ENCODE measurements at places on chromosomes 7 and 10.

DNA sequence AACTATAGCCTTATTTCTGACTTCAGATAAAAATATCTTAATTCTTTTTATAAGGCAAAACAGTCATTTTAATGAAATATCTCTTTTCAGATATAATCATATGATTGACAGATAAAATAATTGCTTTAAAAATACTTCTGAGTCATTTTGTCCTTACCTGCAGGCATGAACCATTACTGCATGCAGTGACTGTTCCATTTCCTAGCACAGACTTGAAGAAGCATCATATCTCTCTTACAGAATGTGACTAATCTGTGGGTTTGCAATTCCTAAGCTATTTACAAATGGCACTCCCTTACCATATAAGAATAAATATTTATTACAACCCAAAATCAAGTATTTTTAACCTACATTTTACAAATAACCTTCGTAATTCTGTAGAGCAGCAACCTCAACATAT is 120.7 kb downstream of the SRPK2 start:
- DNase-seq, result no peak

DNA sequence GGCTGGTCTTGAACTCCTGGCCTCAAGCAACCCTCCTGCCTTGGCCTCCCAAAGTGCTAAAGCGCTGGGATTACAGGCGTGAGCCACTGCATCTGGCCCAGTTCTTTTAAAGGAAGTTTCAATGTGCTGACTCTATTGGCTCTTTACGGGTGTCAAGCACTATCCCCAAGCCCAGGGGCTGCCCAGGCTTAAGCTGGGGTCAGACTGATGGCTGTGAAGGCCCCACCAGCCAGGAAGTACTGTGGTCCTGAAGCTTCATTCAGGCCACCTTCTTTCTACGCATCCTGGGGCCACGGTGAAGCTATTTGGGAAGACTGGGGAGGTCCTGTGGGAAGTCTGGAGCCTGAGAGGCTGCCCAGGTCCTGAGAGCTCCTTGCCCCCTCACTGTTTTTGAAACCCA is 8.0 kb downstream of the GPR15LG start:
- DNase-seq, result no peak

DNA sequence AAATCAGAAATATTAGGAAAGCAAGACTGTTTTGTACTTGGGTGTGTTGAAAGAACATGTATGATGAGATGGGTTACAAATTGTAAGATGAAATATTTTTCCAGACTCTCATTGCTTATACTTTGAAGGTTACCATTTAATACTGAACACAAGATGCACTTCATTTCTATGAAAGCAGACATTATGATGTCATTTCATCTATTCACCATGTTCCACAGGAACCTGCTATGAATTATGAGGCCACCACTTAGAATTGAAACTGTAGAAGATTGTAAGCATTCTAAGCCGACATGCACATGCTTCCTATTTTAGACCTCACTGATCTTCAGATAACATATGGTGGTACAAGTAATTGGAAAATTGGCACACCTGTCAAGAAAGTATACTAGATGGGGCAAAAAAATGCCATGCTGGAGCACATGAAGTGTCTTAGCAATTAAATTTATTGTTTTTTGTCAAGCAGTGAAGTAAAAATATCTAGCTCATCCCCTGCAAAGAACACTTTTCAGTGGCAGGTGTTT is 195.0 kb downstream of the PHF14 start:
- DNase-seq, result no peak

GRCh38 chr10:15485684-15486316 is 114.7 kb upstream of the FAM171A1 start:
- no peak for DNase-seq

- no peak for DNase-seq
Measured at GRCh38 chr10:74121368-74121767, 29.3 kb downstream of the AP3M1 start.

GRCh38 chr7:29479301-29480200 is 84.1 kb upstream of the PRR15 start:
- DNase-seq, result no peak

DNA sequence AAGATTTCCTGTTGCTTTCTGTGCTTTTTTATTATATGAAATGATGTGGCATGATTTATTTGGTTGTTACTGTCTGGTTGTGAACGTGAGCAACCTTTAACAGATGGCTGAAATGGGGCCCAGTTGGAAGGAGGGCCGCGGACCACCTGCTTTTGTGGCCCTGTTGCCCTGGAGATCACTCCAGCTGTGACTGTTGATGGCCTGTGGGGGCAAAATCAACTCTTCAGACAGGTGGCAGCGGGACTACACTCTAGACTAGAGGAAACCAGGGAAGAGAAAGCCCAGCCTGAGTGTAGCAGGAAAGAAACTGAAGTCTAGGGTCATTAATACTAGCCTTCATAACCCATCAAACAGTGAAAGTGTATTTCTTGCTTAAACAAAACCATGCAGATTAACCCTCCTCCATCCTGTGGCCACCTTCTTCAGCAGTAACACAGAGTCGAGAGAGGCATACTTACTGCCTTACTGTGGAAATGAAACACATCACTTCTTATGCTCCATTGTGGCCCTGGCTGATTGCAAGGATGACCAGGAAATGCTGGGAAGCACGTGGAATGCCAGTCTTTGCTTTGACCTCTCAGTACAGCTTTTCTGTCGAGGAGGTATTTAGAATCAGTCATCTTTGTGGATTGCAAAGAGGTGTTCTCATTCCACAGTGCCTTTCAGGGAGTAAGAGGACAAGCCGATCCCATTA is 80.5 kb downstream of the CCNY start:
- DNase-seq, result no peak

GRCh38 chr10:73591935-73592699 is 975 bp upstream of the USP54 start:
- no peak for DNase-seq

DNA sequence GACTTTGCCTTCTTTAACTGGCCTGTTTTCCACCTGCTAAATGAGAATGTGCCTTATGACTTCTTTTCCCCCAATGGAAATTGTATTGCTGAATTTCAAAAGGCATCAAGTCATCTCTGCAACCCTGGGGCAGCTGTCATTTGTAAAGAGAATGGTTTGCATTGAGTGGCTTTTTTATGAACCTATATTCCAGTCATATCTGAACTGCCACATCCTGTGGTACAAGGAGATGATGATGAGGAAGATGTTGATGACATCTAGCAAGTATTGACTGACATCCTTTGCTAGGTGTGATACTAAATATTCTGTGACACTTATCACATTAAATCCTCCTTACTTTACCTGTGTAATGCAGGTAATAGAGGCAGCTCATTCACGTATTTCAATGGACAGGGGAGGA is 88.3 kb upstream of the KIAA1217 start:
- no peak for DNase-seq

GRCh38 chr10:35511647-35512046 is 93.5 kb upstream of the GJD4 start:
- no peak for DNase-seq

DNA sequence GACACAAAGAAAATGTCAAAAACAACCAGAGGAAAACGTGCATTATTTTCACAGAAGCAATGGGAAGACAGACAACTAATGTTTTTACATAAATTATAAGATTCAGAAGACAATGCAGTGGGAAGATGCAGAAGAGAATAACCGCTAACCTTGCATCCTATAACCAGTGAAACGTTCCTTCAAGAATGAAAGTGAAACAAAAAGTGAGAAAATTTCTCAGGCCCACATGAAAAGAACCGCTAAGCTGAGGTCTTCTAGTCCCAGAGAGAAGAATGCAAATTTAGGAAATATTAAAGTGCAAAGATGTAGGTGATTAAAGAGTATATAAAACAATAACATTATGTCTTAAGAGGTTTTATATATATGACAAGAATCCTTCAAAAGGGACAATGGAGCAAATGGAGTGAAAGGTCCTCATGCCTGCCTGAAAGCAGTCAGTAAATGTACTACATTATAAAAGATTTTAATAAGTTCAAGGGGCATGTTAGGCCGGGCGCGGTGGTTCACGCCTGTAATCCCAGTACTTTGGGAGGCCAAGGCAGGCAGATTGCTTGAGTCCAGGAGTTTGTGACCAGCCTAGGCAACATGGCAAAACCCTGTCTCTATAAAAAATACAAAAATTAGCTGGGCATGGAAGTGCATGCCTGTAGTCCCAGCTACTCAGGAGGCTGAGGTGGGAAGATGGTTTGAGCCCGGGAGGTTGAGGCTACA is 43.1 kb upstream of the DDC start:
- no peak for DNase-seq

DNA sequence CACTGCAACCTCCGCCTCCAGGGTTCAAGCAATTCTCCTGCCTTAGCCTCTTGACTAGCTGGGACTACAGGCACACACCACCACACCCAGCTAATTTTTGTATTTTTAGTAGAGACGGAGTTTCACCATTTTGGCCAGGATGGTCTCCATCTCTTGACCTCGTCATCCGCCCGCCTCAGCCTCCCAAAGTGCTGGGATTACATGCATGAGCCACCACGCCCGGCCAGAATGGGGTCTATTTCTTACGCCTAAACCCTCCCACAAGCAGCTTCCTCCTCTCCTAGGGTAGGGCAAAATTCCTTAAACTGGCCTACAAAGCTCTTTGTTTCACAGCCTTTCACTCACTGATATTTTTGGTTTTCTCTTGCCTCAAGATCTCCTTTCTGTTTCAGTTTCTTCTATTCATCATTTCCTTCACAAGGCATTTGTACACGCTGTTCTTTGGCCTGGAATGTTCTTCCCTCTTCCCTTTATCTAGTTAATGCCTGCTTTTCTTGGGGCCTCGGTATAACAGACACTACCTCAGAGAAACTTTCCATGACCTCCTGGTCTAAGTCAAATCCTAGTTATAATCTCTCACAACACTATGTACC is 6.7 kb downstream of the CPEB3 start:
- no peak for DNase-seq

GRCh38 chr10:132048294-132048667 is 17.5 kb upstream of the JAKMIP3 start:
- no peak for DNase-seq

DNA sequence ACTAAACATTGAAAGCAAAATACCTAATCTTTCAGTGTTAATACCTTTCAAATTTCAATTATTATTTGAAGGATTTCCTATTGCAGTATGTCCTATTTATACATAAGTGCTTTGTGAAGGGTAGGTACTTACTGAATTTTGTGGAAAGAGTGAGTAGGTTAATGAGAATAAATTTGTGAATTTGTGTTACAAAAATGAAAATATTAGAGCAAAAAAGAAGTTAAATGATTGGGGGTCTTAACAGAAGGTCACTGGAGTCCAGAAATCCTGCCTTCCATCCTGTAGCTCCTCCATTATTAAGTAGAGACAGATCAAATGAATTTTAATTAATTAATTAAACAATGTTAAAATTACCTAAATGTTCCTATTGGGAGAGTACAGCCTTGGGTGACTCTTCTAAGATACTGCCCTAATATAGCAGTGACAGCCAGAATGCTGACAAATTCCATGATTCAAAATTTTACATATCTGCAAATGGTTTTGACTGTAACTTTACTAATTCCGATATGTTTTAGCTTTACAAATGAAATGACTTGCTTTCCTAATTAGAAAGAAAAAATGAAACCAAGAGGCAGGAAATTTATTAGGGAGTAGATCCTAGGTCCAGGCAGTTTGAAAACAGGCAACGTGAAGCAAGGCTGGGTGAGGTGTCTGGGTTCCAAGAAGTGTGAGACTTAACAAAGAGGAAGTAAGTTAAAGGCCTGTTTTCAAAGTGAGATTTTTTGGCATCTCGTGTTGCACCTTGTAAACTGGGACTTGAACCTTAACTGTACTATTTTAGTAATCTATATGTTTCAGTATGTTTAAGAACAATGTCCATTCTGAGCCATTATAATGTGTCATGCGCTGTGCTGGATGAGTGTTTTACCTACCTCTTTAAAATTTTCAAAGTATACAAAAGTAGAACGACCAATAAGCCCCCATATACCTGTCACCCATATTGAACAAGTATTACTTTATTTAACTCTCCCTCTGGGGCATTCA is 1.5 kb downstream of the PIK3CG start:
- no peak for DNase-seq

- no peak for DNase-seq
Measured at GRCh38 chr7:121879544-121879943, 6.6 kb downstream of the PTPRZ1 start.

DNA sequence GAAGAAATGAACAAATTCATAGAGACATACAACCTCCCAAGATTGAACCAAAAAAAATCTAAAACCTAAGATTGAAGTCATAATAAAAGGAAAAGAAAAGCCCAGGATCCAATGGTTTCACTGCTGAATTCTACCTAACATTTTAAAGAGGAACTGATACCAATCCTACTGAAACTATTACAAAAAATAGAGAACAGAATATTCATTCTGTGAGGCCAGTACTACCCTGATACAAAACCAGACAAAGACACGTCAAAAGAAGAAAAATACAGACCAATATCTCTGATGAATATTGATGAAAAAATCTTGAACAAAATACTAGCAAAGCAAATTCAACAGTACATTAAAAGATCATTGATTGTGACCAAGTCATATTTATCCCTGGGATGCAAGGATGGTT is 128.5 kb upstream of the STEAP1 start:
- DNase-seq, result no peak

- DNase-seq, result no peak
Measured at GRCh38 chr10:129523031-129523722, 56.1 kb downstream of the MGMT start.

- DNase-seq, result no peak
Measured at GRCh38 chr10:77168161-77168560, 469.4 kb downstream of the KCNMA1 start.

GRCh38 chr7:66246554-66247171 is 41.5 kb downstream of the TPST1 start:
- DNase-seq, result no peak

GRCh38 chr7:156650042-156650441 is 9.5 kb downstream of the RNF32 start:
- no peak for DNase-seq

DNA sequence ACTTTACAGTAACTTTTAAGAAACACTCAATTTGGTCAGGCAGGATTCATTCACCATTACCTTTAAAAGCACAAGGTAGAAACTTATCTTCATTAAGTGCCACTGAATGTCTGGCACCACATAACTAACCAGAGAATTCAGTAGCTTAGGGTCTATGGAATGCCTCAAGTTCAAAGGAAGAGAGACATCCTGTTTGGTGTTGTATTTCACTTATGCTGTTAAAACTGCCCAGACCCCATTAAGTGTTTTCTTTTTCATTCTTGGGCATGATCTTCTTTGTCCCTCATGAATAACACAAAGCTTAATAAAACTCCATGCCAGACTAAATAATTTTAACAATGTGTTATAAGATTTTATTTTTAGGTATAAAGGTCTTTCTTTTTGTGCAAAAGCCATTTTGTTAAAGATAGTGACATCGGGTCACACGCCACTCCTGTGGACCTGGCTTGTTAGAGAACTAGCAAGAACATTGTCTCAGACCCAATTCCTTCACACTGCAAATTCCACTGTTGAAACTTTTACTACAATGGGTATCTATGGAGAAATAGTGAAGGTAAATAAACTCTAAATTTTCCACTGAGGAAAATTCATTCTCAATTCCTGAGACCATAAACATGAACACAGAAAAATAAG is 221.0 kb downstream of the TWIST1 start:
- no peak for DNase-seq

GRCh38 chr10:70162151-70162891 is 8.0 kb downstream of the SAR1A start:
- no peak for DNase-seq

GRCh38 chr7:141585592-141586510 is 34.6 kb downstream of the AGK start:
- no peak for DNase-seq
